ENCODE measurements at places on chromosomes 3 and 15.

DNA sequence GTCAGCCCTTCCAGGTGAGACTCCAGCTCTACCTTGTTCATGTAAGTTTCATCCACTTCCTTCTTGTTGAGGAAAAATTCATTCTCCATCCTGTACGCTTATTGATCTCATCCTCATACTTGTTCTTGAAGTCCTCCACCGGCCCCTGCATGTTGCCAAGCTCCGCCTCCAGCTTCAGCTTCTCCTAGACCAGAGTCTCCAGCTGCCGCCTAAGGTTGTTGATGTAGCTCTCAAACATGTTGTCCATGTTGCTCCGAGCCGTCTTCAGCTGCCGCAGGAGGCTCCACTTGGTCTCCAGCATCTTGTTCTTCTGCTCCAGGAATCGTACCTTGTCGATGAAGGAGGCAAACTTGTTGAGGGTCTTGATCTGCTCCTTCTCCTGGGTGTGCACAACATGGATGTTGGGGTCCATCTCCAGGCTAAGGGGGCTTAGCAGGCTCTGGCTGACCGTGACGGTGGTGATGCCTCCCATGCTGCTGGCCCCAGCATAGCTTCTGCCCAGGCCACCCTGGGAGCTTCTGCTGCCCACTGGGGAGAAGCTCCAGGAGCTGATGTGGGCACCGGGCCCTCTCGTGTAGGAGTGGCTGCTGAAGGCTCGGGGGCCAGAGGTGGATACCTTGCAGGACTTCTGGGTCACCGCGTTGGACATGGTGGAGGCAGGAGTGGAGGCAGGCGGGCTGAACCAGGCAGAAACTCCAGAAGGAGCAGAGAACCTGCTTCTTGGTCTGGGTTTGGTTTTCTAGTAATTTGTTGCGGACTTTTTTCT, 422.6 kb upstream of the ARPP21 start:
- no peak for DNase-seq

- DNase-seq, result no peak
Measured at GRCh38 chr3:48662145-48662752, 437 bp downstream of the CELSR3 start.

DNA sequence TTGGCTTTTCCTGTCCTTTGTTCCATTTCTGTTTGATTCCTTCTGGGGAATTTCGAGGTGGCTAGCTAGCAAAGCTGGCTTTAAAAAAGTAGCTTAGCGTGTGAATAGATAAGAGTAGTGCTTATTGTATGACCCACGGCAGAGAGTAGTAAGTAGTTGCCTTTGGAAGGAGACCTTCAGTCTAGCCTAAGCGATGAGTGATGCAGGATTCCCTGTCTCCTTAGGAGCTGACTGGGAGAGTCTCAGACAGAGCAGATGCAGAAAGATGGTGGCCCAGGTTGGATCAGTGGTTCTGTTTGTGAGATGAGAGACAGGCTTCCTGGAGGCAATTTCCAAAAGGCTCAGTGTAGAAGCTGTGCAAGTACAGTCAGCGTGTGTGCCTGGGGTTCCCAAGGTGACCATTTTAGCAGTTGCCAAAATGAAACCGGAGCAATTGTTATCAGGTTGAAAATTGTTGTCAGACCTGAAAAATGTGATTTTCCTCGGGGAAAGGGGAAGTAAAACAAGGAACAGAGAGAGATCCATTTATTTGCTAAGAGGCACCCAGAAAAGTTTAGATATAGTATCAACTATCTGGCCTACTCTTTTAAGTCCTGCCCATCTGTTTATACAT, 681 bp upstream of the IL5RA start:
- no peak for DNase-seq

GRCh38 chr15:45378913-45379262, 544 bp upstream of the GATM start:
- DNase-seq, result no peak

DNA sequence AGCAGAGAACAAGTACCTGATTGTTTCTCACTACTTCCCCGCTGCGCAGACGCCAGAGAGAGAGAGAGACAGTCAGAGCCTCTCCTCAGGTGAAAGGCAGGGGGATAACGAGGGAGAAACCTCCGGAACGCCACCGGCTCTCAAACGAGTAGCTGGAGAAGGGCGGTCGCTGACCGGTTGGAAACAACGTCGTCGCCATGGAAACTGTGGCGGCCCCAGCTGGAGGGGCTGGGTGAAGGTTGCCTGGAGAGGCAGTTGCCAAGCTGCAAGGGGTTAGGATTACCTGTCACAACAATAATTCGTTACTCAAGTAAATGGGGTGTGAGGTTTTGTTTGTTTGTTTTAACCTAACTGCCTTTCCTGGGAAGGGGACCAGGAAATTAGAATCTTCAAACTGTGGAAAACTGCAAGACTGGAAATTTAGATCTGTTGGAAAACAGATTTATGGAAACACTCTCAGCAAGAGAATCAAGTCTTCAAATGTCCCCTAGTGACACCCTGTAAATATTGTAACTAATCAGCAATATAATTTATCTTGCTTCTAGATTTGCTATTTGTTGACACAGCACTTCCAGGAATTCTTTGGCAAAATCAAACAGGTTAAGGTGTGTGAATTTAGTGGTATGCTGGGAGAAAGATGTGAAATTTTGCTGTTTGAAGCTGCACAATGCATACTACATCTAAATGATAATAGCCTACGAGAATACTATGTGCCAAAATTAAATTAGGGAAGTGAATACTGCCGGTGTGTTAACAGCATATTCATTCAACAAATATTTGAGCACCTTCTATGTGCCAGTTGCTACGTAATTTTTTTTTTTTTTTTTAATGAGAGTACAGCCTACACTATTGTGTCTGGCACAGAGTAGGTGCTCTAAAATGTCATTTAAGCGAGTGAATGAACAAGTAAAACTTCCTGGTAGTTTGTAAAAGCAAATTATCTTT, at the start of gene DNAH12:
Gene DNAH12, minus strand, starts transcription at position 164 of the 945 bp plus-strand sequence. CDS start 1,474 bp downstream, outside the sequence.
- no peak for DNase-seq

- DNase-seq, result no peak
Measured at GRCh38 chr3:111862415-111862814, 3.4 kb downstream of the PHLDB2 start.

DNA sequence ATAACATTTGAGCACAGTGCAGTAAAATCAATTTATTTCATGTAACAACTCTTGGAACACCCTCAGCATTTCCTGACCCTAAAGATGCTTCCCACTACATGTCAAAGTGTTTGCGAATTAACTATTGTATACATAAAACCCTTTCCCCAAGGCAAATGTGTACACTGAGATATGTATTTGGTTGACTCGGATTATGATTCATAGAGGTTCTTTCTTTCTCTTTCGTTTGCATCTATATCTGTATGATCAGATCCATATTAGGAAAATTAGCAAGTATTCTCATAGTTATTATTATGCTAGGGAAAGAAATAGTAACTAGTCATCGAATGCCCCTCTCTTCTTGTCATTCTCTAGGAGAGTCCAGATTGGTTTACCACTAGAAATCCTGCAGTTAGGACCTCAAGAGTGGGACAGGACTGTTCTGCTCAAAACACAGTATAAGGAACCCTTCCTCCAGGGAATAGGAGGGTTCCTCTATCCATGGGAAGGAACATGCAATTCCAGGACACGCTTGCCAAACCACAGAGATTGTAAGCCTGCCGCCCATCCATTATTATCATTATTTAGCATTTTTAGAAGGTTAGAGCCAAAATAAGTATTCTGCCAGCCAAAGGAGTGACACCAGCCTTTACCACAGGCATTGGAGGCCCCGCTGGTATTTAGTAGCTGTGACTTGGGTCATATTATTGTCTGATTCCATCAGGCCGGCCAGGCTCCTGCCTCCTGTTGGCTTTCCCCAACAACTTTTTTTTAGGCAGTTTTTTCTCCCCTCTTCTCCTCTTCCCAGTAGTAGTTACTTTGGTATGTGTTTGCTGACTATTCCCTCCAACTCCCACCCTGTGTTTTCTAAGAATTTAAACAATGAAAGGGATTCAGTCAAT, 100.7 kb downstream of the GALK2 start:
- DNase-seq, result no peak

DNA sequence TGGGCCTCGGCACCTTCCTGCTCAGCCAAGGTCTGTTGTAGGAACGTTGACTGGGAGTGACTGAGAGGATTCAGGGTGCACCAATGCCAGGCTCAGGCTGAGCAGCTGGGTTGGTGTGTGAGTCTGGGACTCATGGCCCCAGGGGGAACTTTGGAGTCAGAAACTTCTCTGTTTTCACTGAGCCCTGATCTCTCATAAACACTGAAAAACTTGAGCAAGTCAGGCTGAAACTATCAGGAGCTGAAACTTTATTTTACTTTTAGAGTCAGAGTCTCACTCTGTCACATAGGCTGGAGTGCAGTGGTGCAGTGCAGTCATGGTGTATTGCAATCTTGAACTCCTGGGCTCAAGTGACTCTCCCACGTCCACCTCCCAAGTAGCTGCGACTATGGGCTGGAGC, 3.0 kb downstream of the TRAK1 start:
- no peak for DNase-seq

GRCh38 chr3:189277711-189278110, 105.9 kb downstream of the TPRG1 start:
- no peak for DNase-seq

DNA sequence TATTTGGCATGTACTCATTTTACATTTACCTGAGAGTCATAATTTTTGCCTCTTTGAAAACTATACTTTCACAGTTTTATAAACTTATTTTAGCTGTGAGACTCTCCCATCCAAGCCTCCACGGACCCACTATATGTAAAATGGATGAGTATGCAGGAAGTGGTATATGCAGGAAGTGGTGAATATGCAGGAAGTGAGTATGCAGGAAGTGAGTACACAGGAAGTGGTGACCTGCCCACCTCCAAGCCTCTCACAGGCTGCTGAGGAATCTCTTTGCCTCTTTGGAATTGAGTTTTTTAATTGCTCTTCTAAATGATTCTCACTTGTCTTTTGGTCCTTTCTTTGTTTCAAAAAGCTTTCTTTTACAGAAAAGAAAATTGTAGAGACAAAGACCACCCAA, 85.2 kb downstream of the KBTBD8 start:
- DNase-seq, result peak; percentile 18

- no peak for DNase-seq
Measured at GRCh38 chr3:118089563-118089962, 945.1 kb downstream of the IGSF11 start.

GRCh38 chr15:31051496-31052080, 49.9 kb downstream of the TRPM1 start:
- no peak for DNase-seq

DNA sequence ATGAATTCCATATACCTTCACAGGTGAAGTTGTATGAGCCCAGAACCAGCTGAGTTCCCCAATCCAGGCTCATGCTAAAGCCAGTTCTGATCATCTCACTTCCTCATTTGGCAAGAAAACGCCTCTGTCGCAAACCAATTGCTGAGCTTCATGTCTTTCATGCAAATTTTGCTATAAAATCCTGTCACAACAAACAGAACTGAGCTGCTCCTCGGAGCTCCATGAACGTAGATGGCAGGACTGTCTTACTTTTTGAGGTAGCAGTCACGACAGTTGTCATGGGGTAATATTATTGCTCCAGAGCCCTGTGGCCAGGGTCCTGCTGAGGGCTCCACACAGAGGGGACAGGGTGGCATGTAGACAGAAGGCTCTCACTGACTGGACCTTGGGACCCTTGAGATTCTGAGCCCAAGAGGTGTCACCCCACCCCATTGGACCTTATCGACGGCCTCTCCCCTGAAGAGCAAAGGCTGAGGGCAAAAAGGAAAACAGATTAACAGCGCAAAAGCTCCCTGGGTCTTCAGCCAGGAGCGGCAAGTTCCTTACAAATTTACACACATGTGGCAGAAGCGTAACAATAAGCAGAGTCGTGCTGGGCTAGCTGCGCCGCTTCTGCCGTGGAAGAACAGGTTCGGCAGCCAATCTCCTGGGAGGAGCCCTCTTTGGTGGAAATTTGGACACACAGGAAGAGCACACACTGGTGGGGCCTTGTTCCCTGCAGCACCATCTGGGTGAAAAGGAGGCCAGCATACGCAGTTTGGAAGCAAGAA, 249.2 kb downstream of the OPA1 start:
- no peak for DNase-seq

GRCh38 chr15:96254173-96254572, 76.3 kb upstream of the NR2F2 start:
- no peak for DNase-seq

DNA sequence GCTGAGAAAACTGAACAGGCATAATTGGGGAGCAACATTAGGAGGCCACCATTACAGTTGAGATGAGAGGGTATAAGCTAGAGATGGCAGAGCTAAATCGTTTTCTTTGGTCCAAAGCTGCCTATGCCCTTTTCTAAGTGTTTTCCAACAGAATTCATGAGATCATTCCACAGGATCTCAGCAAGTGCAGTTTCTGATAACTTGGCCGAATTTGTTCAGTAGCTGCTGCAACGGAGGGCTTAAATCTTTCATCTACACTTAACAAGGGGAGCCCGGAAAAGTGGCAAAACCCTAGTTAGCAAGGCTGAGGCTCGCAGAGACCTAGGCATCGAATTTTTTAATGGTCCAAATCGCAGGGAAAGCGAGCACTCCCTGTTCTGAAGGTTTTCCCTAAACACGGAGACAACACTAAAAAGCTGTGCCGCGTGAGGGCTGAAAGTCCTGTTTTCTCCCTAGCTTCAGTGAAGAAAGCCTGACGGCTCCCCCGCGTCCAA, 531 bp upstream of the BLOC1S6 start:
- no peak for DNase-seq

DNA sequence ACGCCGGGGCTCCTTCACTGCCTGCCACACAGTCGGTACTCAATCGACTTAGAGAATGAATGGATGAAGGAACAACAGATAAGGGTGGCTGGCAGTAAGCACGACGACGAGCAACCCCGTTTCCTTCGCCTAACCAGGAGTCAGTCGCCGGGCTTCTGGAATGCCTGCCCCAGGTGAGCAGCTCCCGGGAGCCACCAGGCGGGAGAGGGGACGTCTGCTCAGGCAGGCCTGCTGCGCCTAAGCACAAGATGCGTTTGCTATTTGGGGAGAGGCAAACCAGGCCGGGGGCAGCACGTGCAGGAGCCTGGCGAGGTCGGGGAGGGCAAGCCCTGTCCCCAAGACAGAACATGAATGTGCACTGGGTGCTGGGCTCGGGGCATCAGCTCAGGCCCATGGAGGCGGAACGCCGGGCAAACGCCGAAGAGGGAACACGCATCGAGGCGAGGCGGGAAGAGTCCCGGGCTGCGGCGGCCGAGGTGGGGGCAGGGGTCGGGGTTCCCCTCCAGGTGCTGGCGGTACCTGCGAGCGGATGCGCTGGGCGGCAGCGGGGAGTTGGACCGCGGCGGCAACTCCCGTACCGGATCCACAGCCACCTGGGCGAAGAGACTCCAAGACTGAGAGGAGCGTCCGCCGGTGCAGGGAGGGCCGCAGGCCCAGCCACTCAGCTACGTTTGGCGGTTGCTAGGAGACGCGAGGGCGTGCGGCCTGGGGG, at the start of gene CFAP92:
Gene CFAP92, minus strand, starts transcription at position 616 of the 712 bp plus-strand sequence. CDS start 772 bp downstream, outside the sequence.
- peak; percentile 92 for DNase-seq

All from activated CD8-positive, alpha-beta memory T cell treated with anti-CD3 and anti-CD28 coated beads, Interleukin-2, amount 50 U/mL, for 4 hours (primary cell).